Activated CD8-positive, alpha-beta memory T cell treated with anti-CD3 and anti-CD28 coated beads, Interleukin-2, amount 10 ng/mL, durations not matched to agents 7 days and 5 days (primary cell): ENCODE measurements at places on chromosomes 13 and 19.

GRCh38 chr19:2791876-2792275 lies 6.6 kb downstream of the THOP1 start:
- no peak for DNase-seq

- DNase-seq, result no peak
These were observed 442 bp downstream of the ZNF420 start for GRCh38 chr19:37078717-37079032.

GRCh38 chr19:32318884-32319520 lies 26.4 kb upstream of the ZNF507 start:
- no peak for DNase-seq

DNA sequence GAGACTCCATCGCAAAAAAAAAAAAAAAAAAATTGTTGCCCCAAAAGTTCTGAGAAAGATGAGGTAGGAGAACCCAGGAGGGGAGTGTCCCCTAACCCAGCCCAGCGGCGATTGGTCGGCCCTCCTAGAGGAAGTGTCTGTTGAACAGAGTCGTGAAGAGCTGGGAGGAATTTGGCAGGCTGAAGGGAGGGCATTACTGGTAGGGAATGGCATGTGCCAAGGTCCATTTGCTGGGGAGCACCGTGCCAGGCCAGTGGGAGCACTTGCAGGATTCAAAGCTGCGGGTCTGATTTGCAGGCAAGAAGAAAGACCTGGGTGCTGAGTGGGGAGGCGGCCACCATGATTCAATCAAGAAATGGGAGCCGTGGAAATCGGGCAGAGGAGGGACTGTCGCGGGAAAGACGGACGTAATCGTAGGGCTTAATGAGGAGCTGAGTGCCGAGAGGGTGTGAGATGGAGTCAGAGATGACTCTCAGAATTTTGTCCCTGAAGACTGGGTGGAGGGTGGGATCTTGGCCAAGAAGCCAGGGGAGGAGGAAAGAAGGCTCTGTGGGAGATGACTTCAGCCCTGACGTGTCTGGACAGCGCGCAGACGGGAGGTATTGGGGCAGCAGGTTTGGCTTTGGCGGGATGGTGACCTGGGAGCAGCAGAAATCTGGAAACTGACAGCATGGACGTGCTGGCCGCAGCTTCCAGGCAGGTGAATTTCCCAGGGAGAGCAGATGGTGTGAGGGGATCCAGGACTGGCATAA lies 15.4 kb downstream of the CERS4 start:
- DNase-seq, result no peak

- no peak for DNase-seq
These were observed 265.1 kb upstream of the EDNRB start for GRCh38 chr13:78183732-78184131.

- no peak for DNase-seq
These were observed 54.8 kb downstream of the COG3 start for GRCh38 chr13:45519493-45519892.

DNA sequence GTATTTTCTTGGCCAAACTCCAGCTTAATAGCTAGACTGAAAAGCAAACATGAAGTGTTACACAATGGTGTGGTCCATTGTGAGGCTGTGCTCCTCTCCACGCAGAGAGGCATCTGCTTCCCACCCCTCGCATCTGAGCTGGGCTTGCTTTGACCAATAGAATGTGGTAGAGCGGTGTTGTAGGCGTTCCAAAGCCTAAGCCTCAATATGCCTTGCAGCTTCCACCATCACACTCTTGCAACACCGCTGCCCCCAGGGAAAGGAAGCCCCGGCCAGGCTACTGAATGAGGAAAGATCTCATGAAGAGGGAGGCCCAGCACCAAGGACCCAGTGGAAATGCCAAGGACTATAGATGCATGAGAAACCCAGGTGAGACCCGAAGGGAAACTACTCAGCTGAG lies 9.4 kb downstream of the FLT1 start:
- DNase-seq, result no peak

GRCh38 chr13:113528101-113528812 lies 37.7 kb upstream of the DCUN1D2 start:
- DNase-seq, result no peak

DNA sequence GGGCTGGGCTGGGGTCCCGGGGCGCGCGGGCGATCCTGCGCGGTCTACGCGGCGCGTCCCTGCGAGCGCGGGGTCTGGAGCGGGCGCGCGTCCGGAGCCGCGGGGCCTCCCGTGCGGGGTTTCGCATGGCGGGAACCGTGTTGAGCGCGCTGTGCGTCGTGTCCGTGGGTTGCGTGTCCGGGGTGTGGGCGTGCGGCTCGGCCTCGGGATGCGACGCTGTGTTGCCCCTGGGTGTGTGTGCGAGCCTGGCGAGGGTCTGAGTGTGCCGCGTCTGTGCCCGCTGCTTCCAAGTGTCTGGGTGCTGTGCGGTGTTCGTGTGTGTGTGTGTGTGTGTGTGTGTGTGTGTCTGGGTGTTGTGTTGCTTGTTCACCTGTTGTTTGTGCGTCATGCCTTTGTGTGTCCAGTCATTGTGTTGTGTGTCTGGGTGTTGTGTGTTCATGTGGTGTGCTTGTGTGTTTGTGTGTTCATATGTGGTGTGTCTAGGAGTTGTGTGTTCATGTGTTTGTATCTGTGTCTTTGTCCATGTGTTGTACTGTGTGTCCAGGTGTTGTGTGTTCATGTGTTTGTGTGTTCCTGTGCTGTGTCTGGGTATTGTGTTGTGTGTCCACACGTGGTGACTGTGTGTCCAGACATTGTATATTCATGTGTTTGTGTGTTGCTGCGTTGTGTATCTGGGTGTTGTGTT lies 552 bp downstream of the PLK5 start:
- no peak for DNase-seq
